NCI-H2081 (cell line): ENCODE measurements at places on chromosomes 16 and 17.

DNA sequence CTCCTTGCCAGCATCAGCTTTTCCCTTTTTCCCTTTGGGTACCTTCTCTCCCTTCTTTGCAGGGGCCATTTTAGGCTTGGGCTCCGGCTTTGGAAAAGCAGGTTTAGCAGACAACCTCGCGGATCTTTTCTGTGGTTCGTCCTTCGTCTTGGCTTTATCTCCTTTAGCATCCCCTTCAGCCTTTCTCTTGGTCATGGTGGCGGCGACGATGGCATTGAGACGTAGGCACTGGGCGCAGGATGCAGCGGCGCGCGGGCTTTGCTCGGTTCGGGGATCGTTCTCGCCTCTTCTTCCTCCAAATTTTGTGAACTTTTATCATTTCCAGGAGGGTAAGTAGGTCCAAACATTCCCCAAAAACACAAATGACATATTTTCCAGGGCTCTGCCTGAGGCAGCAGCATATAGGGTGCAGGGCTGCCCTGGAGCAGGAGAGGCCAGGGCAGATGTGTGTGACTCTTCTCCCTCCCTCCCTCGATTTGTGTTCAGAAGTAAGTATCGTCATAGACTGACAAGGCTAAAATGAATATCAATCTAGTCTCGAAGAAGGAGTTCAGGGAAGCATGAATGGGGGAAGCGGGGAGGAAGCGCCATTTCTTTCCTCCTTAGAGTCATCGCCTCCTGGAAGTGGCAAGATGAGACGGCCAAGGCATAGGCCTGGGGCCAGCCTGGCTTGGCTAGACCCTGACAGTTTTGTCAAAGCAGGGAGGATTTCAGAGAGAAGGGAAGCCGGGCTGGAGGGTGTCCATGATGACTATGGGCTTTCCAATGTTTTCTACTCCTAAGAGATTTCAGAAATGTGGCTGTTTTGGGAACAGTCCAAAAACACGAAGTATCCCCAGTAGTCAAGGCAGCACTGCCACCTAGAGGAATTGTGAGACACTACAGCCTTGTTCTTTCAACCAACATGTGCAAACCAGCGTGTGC, 13.2 kb downstream of the CHCT1 start:
- peak; percentile 91 for DNase-seq

- DNase-seq: peak; percentile 11
Observed at GRCh38 chr16:89395150-89396142, 94.9 kb downstream of the ANKRD11 start.

GRCh38 chr16:3256866-3257465, 533 bp upstream of the MEFV start:
- DNase-seq: no peak

DNA sequence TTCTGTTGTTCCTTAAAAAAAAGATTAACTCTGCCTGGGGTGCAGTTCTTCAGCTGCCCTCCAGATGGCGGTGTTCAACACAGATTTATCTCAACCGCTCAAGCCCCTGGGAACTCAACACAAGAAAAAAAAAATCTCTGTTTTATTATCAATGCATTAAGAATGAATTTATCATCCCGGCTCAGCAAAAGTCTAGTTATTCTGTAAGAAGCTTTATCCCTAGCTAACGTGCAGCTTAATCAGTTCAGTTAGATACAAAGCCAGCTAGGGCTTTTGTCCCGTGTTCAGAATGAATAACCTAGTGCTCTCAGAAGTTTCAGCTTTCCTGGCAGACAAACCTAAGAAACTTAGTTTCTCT, 475.9 kb upstream of the CCL2 start:
- DNase-seq: peak; percentile 29

- DNase-seq: no peak
Observed at GRCh38 chr17:15966879-15967248, 21.9 kb downstream of the ADORA2B start.

DNA sequence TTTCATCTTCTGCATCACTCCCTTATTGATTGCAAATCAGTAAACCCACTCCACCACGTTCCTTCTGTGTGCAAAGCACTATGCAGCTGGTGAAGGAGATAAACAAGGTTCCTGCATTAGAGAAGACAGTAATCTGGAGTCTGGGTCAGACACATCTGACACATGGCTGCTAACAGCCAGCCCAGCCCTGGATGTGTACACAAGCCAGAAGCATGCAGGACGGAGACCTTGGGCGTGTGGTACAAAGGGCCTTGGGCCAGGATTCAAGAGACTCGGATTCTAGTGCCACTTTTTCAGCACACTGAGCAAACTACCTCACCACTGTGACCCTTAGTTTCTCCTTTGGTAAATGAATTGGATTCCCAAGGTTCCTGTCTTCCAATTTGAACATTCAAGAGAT, 86.6 kb upstream of the DNAH9 start:
- DNase-seq: no peak

- no peak for DNase-seq
Observed at GRCh38 chr17:77425791-77426641, 285.2 kb downstream of the SEC14L1 start.

DNA sequence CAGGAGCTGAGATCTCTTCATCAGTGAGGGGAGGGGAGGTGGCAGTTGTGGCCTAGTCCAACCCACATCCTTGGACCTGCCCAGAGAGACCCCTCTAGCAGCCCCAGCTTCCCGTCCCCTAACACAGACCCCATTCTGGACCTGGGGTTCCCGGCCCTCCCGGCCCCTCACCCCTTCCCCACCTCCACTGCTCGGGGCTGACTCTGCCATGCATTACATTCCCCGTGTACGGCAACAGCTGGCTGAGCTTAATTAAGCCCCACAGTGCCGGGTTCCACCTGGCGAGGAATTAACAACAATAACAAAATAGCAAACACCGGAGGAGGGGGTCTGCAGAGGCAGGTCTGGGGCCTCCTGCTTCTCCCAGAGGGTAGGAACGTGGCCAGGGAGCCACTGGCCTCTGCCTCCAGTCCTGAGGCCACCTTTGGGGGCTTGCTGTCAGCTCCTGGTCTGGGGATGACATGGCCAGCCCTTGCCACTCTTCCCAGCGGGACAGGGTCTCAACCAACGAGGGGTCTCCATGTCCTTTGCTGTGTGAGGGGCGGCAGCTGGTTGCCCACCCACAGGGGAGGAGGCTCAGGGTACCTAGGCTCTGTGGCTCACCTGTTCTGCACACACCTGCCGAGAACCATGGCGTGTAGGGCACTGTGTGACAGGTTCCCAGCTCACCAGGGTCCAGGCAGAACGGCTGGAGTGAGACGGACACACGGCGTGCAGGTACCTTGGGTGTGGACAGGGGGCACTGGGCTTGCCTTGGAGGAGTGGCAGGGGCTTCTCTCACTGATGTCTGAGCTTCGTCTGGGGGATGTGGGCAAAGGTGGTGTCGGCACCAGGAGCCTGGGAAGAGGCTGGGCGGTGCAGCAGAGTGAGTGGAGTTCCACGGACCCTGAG, 46.9 kb upstream of the CBFA2T3 start:
- no peak for DNase-seq

DNA sequence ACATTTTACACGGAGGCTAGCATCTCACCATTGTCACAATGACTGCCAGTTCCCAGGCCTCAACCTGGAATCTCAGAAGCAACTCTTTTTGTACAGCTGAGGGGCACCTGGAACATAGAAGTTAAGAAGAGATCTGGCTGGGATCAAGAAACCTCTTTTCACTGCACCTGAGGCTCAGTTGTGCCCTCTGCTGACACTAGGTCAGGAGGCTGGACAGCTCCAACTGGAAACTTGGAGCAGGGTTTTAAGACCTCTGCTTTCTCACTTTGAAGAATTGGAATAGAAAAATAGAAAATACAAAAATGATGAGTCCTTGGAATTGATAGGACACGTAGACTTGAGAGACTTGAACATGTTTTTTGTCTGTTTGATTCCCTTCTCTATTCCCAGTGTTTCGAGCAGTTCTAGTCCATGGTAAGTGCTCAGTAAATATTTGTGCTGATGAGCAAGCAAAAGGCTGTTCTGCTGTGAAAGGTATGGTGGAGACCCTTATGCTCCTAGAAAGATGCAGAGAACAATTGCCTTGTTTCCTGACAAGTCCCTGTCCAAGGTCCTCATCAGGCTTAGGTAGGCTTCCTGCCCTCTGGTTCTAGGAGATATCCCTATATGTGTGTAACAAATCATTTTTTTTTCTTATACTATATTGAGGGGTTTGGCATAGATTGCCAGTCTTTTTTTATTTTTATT, 13.6 kb upstream of the PPM1D start:
- no peak for DNase-seq

DNA sequence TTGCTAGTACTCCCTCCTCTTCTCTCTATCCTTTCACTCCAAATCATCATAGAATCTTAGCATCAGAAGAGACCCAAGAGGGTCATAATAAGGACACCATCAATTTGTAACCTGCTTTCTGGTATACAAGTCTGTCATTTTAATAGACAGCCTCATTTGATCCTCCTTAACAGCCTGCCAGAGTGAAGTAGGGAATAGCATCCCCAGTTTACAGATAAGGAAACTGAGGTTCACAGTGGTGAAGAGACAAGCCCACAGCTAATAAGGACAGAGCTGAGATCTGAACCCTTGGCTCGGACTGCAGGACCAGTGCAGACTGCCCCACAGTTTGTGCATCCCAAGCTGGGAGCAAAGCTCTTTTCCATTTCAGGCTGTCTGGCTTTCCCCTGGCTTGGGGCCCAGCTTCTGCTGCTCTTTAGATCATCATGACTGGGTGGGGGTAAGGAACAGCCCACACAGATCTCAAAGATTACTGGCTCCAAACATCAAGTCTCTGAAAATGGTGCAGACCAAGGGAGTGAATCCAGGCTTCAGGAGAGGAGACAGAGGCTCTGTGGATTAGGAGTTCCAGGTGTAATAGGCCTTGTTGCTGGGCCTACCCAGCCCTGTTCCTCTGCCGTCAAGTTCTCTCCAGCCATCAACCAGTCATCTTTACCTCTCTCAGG, 10.3 kb upstream of the IGFBP4 start:
- DNase-seq: no peak

DNA sequence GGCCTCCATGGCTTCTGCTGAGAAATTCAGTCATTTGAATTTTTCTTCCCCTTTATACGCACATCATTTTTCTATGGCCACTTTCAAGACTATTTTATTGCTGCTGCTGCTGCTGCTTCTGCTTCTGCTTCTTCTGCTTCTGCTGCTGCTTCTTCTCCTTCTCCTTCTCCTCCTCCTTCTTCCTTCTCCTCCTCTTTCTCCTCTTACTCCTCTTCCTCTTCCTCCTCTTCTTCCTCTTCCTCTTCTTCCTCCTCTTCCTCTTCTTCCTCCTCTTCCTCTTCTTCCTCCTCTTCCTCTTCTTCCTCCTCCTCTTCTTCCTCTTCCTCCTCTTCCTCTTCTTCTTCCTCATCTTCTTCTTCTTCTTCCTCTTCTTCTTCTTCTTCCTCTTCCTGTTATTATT, 22.4 kb downstream of the CPD start:
- no peak for DNase-seq

DNA sequence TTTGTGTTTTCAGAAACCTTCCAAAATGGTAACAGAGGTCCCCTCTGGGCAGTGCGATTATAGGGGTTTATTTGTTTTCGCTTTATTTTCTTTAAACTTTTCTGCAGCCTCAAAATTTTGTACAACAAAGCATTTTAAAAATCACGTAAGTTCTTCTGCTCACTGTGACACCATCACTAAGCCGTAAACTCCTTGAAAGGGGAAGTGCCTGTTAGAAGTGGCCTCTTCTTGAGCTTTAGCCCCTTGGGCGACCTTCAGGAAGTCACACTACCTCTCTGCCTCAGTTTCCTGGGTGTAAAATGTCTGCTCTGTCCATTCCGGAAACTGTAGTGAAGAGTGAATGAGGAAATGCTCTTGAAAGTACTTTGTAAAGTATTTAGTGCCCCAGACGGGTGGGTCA, 26.6 kb downstream of the ARHGAP27 start:
- no peak for DNase-seq

- no peak for DNase-seq
Observed at GRCh38 chr17:73984941-73985340, 218.5 kb upstream of the RPL38 start.

DNA sequence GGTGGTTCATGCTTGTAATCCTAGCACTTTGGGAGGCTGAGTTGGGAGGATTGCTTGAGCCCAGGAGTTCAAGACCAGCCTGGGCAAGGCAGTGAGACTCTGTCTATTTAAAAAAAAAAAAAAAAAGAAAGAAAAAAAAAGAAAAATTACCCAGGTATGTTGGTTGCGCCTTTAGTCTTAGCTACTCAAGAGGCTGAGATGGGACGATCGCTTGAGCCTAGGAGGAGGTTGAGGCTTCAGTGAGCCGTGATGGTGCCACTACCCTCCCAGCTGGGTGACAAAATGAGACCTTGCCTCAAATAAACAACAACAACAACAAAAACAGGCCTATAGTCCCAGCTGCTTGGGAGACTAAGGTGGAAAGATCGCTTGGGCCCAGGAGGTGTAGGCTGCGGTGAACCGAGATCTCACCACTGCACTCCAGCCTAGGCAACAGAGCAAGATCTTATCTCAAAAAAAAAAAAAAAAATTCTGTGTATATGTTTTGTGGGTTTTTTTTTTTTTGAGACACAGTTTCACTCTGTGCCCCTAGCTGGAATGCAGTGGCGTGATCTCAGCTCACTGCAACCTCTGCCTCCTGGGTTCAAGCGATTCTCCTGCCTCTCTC, 12.5 kb upstream of the ANKRD40CL start:
- no peak for DNase-seq

DNA sequence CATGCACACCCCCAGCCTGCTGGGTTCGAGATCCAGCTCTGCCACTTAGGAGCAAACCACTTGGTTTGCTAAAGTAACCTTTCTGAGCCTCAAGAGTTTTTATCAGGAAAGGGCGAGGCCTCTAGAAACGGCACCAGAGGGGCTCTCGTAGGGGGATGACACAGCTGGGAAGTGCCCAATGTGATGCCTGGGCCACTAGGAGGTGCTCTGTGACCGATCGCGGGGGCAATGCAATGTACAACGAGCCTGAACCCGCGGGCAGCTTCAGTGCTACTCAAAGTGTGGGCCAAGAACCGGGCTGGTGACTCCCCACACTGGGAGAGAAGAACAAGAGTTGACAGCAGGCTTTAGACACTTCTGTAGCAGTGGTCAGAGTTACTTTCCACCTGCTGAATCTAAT, 9.4 kb downstream of the C16orf89 start:
- DNase-seq: no peak

GRCh38 chr17:73308017-73308823, 3.6 kb downstream of the CDC42EP4 start:
- DNase-seq: no peak

DNA sequence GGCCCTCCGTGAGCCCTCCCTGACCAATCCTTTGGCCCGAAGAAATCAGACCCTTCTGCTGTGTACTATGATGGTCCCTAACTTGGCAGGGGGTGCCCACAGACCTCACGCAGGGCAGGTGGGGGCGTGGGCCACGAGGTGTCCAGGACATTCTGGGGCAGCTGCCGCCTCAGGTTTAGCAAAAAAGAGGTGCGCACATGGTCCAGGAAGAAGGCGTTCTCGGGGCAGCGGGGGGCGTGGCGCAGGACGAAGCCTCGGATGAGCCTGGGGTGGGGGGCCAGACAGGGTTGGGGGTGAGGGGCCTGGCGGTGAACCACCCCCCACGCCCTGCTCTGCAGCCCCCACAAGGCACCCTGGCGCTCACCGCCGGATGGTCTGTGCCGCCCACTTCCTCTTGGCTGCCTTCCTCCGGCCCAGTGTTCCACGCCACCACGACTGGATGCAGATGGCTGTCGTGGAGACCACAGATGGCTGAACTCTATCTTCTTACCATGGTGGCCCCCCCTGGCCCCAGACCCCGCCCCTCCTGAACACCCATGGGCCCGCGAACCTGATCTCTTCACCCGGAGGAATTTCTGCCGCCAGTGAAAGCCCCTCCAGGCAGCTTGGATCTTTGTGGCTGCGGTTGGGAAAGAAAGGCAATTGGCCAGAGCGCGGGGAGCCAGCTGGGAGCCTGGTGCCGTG, 14.2 kb upstream of the CRK start:
- no peak for DNase-seq
